Mesendoderm (in vitro differentiated cells): ENCODE measurements at places on chromosomes 7 and 10.

- no peak for DNase-seq
Observed at GRCh38 chr7:115252461-115252860, 330.6 kb downstream of the MDFIC start.

DNA sequence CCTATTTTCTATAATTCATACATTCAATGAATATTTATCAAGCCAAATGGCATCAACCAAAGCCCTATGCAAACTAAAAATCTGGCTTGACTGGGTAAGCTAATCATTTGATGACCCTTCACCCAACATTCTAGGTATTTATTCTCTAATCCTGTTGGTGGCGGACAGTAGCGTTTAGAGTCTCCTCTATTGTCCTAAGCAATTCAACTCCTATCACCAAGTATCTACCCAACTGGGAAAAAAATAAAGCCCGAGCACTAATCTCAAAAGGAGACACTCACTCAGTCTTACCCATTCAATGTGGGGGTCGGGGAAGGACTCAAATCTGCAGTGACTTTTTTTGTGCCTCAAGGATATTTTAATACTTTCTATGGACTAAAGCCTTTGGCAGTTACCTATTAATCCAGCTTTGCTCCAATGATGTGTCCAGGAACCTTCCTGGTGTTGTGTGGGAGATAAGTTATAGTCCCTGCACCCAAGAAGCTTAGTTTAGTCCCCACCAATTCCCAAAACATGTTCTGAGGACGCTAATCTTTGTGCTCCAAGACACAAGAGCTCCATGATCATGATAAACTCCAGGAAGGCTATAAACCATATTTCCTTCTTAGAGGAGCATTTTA is 30.6 kb downstream of the DNMBP start:
- DNase-seq = peak; percentile 51

GRCh38 chr10:8058274-8059111 is 4.0 kb downstream of the GATA3 start:
- no peak for DNase-seq

- no peak for DNase-seq
Observed at GRCh38 chr7:12385364-12385786, 18.3 kb downstream of the VWDE start.
